ENCODE measurements at places on chromosomes 1 and 21.

DNA sequence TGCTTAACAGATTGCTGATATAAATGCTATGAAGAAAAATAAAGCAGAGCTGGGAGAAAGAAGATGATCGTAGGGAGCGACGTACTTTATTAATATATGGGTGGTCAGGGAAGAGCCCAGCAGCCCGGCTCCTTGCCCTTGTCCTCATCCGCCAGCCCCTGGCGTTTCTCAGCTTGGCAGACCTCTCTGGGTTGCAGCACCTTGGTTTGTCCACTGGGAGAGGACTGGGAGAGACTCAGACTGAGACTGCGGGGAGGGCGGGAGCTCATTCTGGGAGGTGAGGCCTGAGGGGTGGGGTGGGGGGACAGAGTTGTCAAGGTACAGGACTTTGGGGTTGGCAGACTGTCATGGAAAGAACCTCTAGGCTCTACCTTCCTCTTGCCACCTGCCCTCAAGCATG lies 3.3 kb upstream of the S100A3 start:
- no peak for DNase-seq

DNA sequence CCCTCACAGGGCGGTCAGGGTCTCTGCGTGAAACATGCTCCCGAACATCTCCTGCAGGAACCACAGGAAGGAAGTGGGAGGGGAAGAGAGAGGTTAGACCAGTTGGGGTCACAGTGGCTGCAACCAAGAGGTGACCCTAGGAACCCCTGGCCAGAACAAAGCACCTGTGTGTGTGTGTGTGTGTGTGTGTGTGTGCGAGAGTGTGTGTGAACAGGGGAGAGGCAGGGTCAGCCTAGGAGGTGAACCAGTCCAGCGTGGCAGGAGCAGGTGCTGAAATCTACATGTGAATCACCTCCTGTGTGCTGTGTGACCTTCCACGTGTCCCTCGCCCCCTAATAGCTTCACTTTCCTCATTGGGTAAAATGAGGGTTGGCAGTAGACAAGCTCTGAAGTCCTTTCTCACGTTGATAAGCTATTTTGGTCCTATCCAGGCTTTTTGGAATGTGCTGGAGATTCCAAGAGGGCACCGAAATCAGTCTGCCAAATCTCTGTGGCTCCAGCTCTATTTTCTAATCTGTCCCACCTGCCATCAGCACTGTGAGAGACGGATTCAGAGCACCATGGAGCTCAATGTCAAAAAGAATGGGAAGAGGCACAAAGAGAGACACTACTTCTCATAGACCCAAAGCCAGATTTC lies 27.8 kb downstream of the SLC26A9 start:
- no peak for DNase-seq

DNA sequence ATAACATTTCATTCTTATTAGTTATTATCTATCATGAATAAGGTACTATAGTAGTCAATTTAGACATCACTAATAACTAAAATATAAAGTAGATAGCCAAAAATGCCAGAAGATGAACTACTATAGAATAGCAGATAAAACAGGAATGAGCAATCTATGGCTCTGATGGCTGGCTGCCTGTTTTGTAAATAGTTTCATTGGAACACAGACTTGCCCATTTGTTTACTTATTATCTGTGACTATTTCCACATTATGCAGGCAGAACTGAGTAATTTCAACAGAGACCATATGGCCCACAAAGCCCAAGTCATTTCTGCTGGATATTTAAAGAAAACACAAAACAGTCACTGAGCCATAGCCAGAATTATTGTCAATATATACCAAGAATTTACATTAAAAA lies 222.1 kb downstream of the COL24A1 start:
- DNase-seq: no peak

DNA sequence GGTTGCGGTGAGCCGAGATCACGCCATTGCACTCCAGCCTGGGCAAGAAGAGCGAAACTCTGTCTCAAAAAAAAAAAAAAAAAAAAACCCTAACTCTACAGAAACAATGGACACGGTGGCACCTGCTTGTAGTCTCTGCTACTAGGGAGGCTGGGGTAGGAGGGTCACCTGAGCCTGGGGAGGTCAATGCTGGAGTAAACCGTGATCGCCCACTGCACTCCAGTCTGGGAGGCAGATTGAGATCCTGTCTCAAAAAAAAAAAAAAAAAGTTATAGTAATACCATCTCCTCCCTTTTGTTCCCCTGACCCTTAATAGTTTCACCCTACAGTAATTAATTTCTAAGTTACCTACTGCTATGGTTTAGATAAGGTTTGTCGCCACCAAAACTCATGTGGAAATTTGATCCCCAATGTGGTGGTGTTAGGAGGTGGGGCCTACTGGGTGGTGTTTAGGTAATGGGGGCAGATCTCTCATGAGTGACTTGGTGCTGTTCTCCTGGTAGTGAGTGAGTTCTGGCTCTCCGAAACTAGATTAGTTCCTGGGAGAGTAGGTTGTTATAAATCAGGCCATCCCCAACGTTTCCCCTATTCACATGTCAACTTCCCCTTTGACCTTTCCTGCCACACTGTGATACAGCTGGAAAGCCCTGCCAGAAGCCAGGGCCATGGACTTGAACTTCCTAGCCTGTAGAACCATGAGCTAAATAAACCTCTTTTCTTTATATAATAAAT lies 9.8 kb downstream of the FBXO42 start:
- no peak for DNase-seq

DNA sequence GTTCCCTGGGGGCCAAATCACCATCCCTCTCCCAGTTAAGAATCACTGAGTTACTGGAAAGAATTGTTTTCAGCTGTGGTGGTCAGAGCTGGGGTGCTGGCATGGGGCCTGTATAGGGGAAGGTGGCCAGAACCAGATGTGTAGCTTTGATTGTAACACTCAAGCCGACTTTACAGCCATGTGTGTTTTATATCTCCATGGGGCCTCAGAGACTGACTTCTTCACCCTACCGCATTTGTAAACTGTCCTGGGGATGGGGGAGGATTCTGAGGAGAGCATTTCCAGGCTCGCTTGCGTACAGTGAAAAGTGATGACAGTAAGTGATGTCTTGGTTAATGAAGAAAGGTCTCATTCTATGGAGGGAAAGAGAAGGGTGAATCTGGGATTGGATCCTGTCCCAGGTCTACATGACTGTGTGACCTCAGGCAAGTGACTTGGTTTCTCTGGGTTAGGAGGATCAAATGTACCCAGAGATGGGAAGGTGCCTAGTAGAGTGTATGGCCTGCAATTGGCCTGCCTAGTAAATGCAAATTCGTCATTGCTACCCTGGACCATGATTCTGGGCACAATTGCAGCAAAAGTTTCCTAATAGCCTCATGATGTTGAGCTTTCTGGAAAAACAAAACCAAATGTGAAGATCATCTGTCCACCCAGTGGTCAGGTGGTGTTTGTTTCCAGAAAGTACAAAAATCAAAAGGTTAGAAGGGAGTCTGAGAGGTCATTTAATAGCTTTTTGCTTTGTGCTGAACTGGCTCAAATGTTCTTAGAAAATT lies 49.7 kb upstream of the RCC2 start:
- DNase-seq: no peak

- peak; percentile 52 for DNase-seq
Measured at GRCh38 chr21:44800971-44801467, 601 bp downstream of the UBE2G2 start.

DNA sequence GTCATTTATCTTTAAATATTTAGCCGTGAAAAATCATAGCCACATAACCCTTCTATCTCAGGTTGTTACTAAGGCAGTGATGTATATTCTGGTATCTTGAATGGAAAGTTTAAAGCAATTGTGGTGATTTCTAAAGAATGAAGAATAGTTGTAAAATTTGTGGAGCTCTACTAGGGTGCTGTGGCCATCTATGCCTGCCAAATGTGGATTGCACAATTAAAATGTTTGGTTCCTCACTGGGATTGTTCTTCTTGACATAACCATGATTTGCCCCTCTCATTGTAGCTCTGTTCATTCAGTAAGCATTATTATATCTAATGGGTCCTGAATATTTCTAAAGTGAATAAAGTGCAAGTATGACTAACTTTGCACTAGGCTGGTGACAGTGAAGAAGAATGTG lies 50.1 kb downstream of the AK4 start:
- DNase-seq: no peak

GRCh38 chr1:10888291-10888690 lies 91.8 kb upstream of the CASZ1 start:
- DNase-seq: peak; percentile 33

DNA sequence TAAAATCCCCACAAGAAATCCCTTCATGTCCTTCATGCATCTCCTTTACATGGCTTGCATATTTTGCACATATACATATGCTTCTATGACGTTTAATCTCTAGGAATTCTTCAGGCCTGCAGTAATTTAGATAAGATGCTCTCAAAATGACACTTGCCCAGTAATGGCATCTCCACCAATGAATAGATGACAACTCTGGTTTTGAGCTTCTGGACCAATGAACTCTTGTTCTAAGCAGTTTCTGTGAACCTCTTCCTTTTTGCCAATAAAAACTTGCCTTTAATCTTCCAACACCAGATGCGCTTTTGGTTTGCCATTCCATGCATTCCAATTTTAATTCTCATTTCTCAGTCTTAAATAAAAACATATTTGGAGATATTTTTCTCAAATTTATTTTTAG lies 189.8 kb upstream of the OLFM3 start:
- peak; percentile 52 for DNase-seq

- DNase-seq: no peak
Measured at GRCh38 chr1:197862671-197863070, 39.8 kb upstream of the C1orf53 start.

DNA sequence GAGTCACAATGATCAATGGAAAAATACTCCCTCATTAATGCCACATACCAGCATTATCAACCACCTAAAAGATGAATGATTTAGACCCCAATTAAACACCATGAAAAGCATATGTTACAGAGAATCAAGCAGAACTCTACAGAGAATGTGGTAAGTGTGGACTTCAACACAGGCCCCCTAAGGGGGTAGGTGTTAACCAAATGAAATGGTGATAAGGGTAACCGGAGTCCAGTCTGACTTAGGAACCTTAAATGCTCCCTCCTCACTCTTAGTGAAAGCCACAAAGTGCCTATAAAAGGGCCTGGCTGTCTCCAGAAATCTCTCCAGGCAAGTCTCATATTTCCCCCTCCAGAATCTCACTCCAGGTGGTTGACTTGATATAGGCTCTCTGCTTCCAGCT lies 149.2 kb upstream of the FOXD3 start:
- DNase-seq: no peak

DNA sequence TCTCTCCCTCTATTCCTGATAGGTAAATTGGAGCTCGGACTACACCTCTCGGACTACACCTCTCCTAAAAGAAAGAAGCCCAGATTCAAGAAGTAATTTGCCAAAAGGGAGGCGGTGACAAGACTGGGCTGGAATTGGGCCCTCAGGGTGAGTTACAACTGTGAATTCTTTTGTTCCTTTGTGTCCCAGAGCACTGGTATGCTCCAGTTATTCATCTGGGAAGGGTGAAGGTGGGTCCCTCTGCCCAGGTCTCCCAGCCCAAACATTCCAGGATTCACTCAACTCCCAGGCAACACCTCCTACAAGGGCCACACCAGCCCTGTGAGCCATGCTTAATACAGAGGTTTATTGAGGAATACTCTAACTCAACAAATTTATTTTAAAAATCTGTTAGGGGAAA lies 69.2 kb downstream of the LMX1A start:
- no peak for DNase-seq

GRCh38 chr1:71918630-71919029 lies 363.7 kb downstream of the NEGR1 start:
- no peak for DNase-seq

GRCh38 chr1:227437495-227438008 lies 119.3 kb upstream of the CDC42BPA start:
- peak; percentile 79 for DNase-seq
